Stimulated activated CD4-positive, alpha-beta T cell treated with anti-CD3 and anti-CD28 coated beads, Interleukin-2, amount 100 ng/mL, for 48 hours (primary cell): ENCODE measurements at places on chromosomes 16 and 17.
A peak's percentile ranks its signal among the peaks of the same experiment; 100 is the strongest.

- no peak for DNase-seq
Measured at GRCh38 chr17:40062329-40063186, at the start of gene THRA. Gene THRA (plus strand): TSS chr17:40062965. CDS start chr17:40074489, 11,524 bp downstream.

DNA sequence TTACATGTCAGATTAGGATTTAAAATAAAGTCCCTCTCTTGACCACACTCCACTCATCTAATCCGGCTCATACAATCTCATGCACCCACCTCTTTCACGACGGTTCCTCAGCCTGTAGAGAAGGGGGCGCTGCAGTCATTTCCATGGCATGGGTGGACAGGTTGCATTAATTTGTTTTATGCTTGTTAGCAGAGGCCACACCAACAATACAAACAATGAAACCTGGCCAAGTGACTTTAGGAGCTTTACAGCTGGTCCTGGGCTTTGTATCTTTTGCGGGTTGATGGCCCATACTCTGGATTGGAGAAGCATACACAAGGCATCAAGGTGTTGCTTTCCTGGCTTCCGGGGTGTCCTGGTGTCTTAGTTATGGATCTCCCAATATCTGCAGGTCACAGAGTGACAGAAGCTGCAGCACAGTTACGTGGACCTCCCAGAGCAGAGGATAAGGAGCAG, 9.7 kb upstream of the SNF8 start:
- no peak for DNase-seq

GRCh38 chr16:56450275-56450985, 702 bp downstream of the NUDT21 start:
- peak; percentile 32 for DNase-seq

- peak; percentile 9 for DNase-seq
Measured at GRCh38 chr17:21452377-21453143, 76.4 kb downstream of the KCNJ12 start.

- DNase-seq: peak; percentile 42
Measured at GRCh38 chr16:66551348-66551759, 1.0 kb upstream of the CKLF start.

GRCh38 chr16:87127061-87127765, 190.0 kb downstream of the C16orf95 start:
- DNase-seq: no peak

DNA sequence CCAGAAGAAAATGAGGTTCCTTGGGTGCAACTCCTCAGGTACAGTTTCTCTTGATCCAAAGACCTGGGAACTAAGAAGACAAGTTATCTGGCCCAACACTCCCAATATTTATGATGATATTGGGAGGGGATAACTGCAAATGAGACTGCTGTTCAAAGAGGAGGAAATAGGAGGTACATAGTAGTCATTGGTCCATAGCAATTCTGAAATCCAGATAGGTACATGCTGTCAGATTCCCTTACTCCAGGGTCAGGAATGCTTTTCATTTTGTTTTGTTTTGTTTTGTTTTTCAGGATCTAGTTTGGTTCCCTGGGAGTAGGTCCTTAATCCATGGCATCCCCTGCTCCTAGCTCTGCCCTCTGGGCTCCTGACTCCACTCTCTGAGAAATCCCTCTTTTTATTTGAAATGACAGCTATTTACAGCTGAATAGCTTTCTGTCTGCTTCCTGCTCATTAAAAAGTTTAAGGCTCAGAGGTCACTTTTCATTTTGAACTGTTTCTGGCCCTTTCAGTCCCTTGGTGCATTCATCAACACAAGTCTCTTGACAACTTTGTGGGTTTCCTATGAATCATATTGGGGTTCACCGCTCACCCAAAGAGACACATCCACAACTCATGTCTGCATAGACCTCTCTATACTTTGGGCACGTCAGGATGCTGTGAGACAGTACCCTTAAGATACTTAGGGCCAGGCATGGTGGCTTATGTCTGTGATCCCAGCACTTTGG, 110.2 kb upstream of the C17orf78 start:
- no peak for DNase-seq

DNA sequence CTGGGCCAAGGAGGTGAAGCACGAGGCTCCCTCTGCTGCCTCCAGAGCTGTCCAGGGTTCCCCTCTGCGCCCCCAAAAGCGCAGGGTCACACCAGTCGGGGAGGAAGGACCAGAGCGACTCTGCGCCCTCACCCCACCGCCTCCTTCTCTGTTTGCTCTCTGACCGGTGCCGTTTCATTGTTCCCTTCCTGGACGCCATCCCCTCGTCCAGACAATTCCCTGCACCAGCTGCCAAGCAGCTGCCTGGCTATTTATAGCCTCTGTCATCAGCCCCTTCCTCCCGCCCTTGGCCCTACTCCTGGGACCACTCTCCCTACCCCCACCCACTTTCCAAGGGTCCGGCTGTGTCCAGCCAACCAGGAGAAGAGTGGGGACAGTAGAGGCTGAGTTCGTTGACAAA, 68.8 kb upstream of the CREBBP start:
- DNase-seq: no peak

DNA sequence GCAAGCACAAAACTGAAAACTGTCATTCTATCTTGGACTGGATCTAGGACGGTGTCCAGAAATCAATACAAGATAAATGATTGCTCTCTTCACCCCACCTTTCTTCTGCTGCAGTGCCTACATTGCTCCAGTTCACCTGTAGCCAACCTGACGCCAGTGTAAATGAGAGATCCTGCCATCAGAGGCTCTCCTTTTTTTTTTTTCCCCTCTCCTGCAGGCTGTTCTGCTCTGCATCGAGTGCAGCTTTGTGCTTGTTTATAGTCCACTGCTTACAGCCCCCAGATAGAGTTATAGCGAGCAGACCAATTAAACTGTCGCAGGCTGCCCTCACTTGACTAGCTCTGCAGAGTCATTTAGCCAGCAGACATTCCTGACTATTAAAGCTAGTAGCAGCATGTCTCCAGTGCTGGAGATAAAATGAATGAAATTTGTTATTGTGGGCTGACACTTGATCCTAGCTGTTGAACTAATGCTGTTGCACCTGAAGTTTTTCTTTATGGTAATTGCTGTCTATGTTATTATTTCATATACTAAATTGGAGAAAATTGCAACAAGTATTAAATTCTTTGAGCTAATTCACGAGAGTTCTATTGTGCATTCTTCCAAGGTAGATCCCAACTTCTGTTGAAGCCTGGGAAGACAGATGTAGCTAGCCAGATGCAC, 257.1 kb downstream of the FTO start:
- no peak for DNase-seq

GRCh38 chr16:79895917-79896203, 295.3 kb upstream of the MAF start:
- DNase-seq: no peak

GRCh38 chr17:36468903-36469635, 17.4 kb upstream of the ZNHIT3 start:
- no peak for DNase-seq

- DNase-seq: no peak
Measured at GRCh38 chr16:88716201-88716600, 9.9 kb downstream of the CTU2 start.

GRCh38 chr17:10192461-10192860, 5.9 kb downstream of the GAS7 start:
- DNase-seq: no peak

- no peak for DNase-seq
Measured at GRCh38 chr17:83073389-83074063, 5.9 kb upstream of the METRNL start.

DNA sequence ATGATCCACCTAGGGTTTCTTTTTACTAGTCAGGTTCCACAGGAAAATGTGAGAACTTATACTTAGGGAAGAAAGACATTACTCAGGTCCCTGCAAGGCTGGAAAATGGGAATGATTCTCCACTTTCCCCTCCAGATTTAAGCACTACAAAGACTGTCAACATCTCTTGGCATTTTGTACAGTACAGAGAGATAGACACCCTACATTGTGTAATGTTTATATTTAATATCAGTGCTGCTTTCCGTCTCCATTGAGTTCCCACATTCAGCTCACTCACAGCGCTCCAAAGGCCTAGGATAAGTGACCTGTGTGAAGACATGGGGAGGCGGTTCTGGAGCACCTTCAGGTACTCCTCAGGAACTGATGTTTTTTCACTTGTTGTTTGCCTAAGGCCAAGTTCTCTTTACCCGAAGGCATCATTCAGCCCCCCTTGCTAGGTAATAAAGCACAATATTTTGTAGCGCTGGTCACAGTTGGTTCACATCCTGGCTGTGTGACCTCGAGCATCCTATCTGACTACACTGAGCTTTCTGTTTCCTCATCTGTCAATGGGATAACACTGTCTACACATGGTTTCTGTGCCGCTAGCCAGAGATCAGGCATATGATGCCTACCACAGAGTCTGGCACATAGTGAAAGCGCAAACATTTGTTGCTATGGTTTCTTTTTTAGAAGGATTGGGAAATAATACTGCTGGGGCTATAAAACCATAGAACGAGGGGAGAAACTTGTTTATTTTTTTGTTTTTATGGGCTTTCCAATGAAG, 226.6 kb downstream of the ZFHX3 start:
- DNase-seq: no peak

- no peak for DNase-seq
Measured at GRCh38 chr17:19371259-19372010, 6.9 kb upstream of the MAPK7 start.

DNA sequence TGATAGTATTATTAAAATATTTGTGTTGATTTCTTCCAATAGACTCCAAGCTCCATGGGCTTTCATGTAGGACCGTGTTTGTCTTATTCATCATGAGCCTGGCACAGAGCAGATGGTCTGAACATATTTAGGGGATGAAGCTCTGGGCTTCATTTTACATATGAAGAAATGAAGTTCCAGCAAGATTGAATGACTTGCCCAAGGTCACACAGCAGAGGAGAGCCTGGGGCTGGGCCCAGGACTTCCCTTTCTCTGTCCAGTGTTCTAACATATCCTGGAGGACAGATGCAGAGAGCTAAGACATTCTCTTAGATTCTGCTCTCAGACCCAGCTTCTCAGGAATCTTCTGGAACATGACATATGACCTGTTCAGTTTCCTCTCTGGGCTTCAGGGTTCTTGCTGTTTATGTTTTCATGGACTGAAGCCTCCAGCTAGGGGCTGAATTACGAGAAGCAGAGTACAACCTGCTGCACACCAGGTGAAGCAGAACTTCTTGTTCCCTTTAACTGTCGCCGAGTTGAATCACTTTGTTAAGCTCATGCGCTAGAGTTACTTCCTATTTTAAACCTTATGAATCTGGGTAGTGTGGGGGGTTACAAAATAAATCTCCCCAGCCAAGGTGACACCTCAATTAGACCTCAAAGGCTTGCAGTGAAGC, 53.6 kb downstream of the GPRC5B start:
- DNase-seq: no peak

DNA sequence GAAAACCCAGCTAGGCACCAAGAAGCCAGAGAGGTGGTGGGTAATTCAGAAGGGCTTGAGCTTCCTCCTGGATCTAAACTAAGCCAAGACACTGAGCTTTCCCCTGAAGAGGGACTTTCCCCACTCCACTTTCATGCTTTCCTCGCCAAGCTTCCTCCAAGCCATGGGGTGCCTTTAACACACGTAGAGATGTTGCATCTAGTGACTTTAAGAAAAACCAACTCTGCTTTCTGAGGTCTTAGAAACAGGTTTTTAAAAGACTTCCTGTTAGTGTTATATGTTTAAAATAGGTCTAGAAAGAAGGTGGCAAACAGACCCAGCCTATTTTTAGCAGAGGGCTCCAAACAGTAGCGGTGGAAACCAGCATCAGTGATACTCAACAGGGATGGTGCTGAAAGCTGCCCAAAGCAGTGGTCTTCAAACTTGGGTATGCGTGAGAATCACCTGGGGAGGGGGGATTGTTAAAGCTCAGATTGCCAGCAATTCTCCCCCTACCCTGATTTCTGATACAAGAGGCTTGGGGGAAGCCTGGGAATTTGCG, 585.6 kb downstream of the CDH13 start:
- no peak for DNase-seq

- no peak for DNase-seq
Measured at GRCh38 chr16:57416084-57416483, 11.5 kb downstream of the CCL17 start.

GRCh38 chr17:60618854-60619526, 19.0 kb downstream of the PPM1D start:
- no peak for DNase-seq

DNA sequence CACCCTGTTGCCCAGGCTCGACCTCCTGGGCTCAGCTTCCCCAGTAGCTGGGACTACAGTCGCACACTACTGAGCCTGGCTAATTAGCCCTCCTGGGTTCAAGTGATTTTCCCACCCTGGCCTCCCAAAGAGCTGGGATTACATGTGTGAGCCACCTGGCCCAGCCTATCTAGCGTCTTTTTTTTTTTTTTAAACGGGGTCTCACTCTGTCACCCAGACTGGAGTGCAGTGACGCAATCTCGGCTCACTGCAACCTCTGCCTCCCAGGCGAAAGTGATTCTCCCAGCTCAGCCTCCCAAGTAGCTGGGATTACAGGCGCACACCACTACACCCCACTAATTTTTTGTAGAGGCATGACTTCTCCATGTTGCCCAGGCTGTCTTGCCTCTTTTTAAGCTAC, 33.3 kb downstream of the GLG1 start:
- no peak for DNase-seq

- no peak for DNase-seq
Measured at GRCh38 chr17:56150649-56151048, 2.6 kb upstream of the ANKFN1 start.

- no peak for DNase-seq
Measured at GRCh38 chr16:19520861-19521331, 1.0 kb downstream of the GDE1 start.

DNA sequence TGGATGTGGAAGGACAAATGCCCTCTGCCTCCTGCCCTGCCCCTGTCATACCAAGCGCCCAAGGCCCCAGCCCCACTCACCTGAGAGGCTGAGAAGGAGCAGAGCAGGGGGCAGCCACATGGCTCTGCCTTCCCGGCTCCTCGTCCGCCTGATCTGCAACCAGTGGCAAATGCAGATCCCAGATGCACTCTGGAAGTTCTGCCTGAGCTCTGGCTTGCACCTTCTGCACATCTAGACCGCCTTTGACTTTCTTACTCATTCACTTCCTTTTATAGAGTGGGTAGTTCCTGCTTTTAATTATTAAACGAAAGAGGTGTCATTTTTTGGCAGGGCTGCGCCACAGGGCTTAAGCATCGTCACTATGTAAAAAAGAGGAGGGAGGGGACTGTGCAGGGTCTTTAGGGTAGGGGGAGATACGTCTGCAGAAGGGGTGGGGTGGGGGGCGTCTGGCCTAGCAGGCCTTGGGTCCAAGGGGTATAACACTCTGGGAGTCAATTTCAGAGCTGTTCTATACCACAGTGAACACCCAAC, at the start of gene CD300LB:
Gene CD300LB (minus strand): TSS at position 245 of the 531 bp plus-strand sequence. CDS start 125 bp downstream, at position 120.
- DNase-seq: no peak

- DNase-seq: no peak
Measured at GRCh38 chr17:67365738-67366192, 612 bp downstream of the PSMD12 start.

GRCh38 chr17:45241328-45242028, 19.8 kb downstream of the FMNL1 start:
- no peak for DNase-seq
